Stimulated activated CD8-positive, alpha-beta memory T cell treated with anti-CD3 and anti-CD28 coated beads, Interleukin-12 subunit alpha, Interleukin-12 subunit beta, amount 100 ng/mL, for 4 hours (primary cell): ENCODE measurements at places on chromosomes 1 and 21.
A peak's percentile ranks its signal among the peaks of the same experiment; 100 is the strongest.

GRCh38 chr1:223142795-223143536 is at the start of gene TLR5:
Gene TLR5 (minus strand): TSS chr1:223143248. CDS start chr1:223113031, 30,217 bp downstream.
- peak; percentile 83 for DNase-seq

GRCh38 chr1:71252900-71253299 is 172.1 kb upstream of the ZRANB2 start:
- DNase-seq, result no peak

- no peak for DNase-seq
Observed at GRCh38 chr1:243495442-243496186, 239.8 kb downstream of the SDCCAG8 start.

GRCh38 chr1:89114662-89115061 is 11.3 kb downstream of the GBP2 start:
- no peak for DNase-seq

DNA sequence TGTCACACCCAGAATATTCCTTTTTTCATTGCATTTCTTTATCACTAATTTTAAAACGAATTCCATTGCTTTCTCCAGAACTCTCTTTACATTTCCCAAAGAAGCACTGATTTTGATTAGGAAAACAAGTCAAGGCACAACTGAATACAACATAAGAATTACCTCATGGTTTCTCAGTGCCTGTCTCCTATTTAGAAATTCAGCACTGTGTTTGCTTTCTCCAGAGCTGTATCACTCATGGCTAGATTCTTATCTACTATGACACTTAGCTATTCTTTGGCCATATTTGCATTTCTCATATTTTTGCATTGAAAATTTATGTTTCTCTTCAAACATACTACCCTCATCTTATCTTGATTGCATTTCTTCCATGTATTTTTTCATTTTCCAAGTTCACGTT is 1402.0 kb downstream of the MRPL39 start:
- no peak for DNase-seq

DNA sequence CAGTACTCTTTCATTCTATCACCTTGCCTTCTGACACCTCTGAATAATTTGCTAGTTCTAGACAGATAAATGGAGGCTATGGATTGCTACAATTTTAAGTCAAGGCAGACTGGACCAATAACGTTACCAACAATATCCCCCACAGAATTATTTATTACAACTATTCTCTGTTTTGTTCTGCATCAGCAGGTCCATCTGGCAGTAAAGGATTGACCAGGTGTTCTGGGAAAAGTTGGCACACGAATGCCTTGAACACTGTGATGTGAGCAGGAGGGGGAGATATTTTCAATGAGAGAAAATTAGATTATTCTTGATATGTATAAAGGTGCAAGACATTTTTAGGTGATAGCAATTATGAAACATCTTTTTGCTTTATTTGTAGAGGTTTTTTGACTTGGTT is 718.8 kb upstream of the TMPRSS15 start:
- no peak for DNase-seq

DNA sequence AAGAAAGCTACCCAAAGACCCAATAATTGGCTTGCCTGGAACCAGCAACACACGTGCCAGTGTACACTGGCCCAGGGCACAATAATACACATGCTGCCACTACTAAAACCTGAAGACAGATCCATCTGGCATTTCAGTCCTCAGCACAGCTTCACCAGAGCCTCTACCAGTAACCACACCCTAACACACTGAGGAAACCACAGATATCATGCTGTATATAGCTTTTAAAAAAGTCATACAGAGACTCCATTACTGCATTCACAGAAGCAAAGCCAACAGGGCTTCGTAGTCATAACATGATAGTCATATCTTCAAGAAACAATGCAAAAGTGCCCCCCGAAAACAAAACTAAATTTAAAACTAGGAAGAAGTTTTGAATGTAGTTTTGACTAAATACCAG is 40.6 kb upstream of the NEGR1 start:
- DNase-seq, result no peak

DNA sequence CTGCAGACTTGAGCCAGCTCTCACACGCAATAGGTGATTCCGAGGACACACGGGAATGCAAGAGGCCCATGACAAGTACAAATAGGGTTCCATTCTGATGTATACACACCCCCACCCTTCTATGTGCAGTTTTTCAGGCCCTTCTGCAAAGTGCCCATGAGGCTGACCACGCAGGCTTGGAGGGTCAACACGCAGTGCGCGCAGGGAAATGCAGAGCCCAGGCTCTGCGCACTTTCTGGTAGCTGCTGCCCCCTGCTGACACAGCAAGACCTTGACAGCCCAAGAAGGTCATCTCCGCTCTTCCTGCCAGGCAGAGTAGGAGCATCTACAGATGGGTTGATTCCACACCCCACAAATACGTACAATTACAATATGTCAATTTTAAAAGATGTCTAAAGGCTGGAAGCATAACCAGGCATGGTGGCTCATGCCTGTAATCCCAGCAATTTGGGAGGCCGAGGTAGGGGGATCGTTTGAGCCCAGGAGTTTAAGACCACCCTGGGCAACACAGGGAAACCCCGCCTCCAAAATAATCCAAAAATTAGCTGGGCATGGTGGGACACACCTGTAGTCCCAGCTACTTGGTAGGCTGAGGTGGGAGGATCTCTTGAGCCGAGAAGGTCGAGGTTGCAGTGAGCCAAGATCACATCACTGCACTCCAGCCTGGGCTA is 18.5 kb downstream of the SH3BP5L start:
- no peak for DNase-seq

- no peak for DNase-seq
Observed at GRCh38 chr1:10578070-10578469, 103.3 kb downstream of the PEX14 start.

DNA sequence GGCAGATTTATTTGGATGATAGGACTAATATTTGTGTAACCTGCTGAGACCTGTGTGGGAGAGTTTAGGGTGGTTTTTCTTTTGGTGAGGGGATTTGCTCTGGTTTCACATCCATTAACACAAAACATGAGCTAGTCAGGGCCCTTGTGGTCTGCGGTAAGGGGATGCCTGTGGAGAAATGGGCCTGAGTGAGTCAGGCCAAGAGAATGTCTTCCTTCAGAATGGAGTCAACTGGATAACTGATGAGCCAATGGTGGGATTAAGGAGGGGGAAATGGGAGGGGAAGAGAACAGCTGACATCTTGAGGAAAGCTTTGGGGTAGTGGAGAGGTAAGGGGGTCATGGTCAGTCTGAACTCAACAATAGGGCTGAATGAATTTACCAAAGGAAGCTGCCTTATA is 13.9 kb downstream of the WNT2B start:
- DNase-seq, result no peak

DNA sequence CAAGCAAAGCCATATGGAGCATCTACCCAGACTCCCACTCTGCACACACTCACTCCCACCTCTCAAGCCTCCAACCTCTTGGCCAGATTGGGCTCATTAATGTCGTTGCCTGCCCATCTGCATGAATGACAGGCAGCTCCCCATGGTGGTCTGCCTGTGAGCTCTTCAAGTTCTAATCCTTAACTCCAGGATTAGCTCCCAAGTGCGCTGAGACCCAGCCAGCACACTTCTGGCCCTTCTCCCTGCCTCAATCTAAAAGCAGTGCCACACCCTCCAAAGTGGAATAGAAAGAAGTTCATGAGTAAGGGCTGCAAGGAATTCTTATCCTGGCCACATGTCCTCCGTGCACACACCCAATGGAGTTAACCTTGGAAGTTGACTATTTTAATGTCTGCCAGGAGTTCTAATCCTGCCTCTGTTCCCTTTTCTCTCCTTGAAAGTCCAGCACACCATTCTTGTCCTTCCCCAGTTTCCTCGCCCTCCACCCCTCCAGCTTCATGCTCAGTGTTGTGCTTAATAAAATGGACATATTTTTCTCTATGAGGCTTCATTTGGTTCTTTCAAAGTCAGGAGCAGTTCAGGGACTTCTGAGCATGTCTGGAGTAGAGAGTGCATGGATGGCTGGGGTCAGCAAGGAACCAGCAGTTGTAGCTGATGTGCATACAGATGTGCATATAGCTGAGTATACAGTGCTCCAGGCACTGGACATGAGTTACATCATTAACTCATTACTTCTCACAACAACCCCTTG is 30.1 kb downstream of the CAMK1G start:
- DNase-seq, result no peak

- DNase-seq, result no peak
Observed at GRCh38 chr1:67609577-67610341, 75.2 kb upstream of the GADD45A start.

GRCh38 chr1:55035904-55036303 is 3.4 kb upstream of the PCSK9 start:
- DNase-seq, result no peak

DNA sequence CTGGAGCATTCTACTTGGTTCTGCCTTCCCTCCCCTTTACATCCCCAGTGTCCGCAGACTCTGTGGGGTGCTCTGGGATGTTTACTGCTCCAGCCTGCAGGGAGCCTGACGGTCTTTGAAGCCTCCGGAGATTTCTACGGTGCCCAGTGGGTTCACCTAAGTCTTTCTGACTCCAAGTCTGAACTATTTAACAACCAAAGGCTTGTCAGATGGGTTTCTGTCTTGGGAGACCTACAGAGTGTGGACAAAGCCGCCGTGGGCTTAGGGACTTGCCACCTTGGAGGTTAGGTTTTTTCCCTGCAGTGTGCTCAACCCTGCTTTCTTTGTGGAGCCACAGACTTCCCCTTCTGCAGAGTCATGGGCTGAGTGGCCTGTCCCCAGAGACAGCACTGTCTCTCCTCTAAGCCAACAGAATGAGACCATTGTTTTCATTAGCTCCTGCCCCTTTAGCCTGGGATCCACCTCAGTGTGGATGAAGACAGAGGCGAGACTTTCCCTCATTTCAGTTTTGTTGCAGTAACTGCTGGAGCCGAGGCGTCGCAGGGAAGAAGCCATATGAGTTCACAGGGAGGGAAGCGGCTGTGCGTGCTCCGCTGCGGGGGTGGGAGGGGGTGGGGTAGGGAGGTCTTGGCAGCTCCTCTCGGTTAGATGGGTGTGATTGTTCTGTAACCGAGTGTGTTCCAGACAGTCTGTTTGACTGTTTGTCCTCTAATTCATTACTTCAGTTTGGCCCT is 120.7 kb downstream of the CNIH3 start:
- no peak for DNase-seq

DNA sequence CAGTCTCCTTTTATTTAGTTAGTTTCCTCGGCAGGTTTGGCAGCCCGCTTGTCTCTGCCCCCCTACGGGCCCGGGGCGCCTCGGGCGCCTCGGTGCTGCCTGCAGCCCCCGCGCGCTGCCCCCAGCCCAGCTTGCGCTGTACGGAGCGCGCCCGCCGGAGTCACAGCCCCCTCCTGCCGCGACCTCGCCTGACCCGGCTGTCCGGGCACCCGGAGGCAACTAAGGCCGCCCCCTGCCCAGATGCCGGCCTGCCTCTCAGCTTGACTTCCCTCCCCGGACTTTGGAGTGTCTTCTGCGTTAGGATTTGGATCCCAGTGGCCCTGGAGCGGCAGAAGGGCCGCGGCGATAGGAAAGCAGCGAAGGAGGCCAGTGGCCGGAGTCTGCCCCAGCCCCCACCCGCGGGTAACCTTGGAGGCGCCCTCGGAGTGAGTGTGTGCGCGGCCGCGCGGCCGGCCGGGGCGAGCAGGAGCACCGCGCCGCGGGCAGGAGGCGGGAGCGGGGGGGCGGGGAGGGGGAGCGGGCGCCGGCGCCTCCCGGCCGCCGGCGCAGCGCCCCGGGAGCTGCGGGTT is 7.6 kb downstream of the CDKN2C start:
- DNase-seq, result no peak

DNA sequence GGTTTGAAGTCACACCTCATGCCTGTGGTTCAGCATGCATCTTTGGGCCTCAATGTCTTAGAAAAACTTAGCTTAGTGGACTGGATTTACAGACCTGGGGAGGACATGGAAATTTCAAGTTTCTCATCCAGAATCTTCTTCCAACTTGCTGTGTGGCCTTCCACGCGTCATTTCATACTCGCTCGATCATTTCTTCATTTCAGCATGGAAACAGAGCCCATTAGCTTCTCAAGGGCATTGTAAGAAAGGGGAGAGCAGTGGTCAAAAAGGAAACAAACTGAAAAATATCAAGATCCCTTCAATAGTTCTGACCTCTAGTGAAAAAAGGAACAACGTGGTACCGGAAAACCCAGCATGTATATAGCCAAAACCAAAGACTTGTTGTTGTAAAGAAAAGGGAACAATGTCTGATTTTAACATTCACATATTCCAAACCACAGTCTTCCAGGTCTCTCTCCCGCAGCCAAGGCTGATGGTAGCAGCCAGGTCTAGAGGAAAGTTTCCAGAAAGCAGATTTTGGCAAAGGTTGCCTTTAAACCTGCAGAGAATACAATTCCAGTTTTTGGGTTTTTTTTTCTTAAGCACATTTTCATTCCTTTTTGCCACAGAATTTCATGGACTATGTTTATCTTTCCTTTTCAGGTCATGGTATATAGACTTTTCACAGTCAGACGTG is 97.0 kb upstream of the CDC42BPA start:
- no peak for DNase-seq

DNA sequence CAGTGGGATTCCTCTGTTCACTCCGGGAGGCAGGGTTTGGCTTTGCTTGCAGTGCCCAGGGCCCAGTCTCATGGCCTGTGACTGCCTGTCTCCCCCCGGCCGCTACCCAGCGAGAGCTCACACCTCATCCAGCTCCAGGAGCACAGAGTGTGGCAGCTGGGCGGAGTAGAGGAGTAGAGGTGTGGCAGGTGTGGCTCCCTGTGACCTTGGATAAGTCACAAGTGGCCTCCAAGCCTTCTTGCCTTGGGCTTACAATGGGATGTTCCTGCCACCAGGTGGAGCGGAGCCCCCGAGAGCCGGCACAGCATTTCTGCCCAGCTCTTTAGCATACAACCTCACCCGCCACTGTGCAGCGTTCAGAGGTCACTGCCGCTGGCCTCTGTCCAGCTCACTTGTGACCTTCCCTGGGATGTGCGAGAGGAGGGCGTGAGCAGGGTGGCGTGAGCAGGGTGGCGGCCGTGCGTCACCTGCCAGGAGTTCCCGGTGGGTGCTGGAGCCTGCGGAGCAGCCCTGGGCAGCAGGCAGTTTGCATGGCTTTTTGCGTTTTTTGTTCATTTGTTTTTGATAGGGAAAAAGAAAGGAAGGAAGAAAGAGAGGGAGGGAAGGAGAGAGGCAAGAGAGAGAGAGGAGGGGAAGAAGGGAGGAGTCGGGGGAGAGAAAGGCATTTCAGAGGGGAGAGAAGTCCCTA is 42.4 kb downstream of the CRYAA start:
- no peak for DNase-seq

DNA sequence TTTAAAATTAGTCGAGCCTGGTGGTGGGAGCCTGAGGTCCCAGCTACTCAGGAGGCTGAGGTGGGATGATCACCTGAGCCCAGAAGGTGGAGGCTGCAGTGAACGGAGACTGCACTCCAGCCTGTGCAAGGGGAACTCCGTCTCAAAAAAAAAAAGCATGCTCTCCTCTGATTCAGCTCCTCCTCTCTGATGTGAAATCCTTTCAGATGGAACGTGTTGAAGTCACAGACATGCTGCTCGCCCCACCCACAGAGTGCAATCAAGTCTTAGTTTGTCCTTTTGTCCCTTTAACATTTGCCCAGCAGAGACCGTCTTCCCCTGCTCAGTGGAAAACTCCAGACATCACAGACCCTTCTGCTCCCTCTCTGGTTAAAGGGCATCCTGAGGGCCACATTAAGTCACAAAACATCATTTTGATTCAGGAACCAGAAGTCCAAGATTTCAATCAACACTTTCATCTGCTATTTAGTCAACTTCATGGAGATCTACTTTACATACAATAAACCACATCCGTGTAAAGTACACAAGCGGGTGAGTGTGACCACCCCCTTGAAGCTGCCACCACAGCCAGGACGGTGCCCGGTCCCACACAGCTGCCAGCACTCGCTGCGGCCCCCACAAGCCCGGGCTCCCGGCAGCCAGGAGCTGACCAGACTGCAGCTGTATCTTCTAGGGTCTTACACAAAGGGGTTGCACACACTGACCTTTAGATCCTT is 18.9 kb upstream of the RNF223 start:
- DNase-seq, result no peak

- no peak for DNase-seq
Observed at GRCh38 chr1:229268505-229268904, 2.4 kb upstream of the RAB4A start.
